IMR-90 (cell line): ENCODE measurements at places on chromosomes 5 and 9.

GRCh38 chr5:160837211-160837610, 14.8 kb downstream of the ATP10B start:
- no peak overlapping the region for H3K4me3 ChIP-seq
- H3K27ac ChIP-seq, result no peak overlapping the region
- DNase-seq, result no peak
- H3K27me3 ChIP-seq, result no peaks in the 10 kb centered on the region
- H3K36me3 ChIP-seq, result no peaks in the 10 kb centered on the region

DNA sequence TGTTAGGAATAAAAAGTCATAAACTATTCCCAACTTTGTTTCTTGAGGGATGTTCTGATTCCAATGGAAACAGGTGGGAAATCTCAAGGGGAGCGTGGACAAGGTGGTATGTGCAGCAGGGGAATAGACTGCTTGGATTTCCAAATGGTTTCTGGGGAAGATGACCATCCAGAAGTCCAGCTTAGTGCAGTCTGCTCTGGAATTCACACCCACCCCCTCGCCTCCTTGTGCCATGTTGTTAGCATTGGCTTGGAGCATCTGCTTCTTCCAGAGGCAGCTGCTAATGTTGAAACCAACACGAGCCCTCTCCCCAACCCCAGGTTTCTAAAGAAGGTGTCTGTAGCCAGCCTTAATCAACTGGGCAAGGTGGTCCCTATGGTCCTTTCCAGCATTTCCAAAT, 90.9 kb downstream of the PDE6A start:
- H3K4me1 ChIP-seq, result peaks cover 2% of the 10 kb centered on the region; the same call in 1 of the 2 replicates
- DNase-seq, result no peak
- H3K27ac ChIP-seq, result no peak overlapping the region
- H3K4me3 ChIP-seq, result no peak overlapping the region
- H3K36me3 ChIP-seq, result no peaks in the 10 kb centered on the region

DNA sequence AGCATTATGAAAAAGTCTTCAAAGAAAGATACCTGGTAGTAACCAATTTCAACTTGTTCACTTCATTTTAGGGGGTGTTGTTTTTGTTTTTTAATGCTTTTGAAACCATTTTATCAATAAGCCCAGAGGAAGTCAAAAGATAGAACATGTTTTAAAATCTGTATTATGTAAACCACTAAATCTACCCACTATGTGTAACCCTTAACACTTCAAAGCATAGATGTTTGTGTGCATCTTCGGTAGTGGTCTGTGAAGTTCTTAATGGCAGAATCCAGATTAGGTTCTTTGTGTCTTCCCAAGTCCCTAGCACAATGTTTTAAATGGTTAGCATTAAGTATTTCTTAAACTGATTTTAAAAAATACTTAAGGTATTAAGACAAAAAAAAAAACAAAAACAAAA, 6.3 kb downstream of the PLAA start:
- DNase-seq, result no peak
- no peak overlapping the region for H3K27ac ChIP-seq
- peaks cover 4% of the 10 kb centered on the region for H3K36me3 ChIP-seq
- no peaks in the 10 kb centered on the region for H3K27me3 ChIP-seq

- no peak for DNase-seq
- no peaks in the 10 kb centered on the region for H3K27me3 ChIP-seq
- no peak overlapping the region for H3K4me3 ChIP-seq
- H3K27ac ChIP-seq, result no peak overlapping the region
- no peaks in the 10 kb centered on the region for H3K4me1 ChIP-seq
Observed at GRCh38 chr9:29203244-29203930, 1630.1 kb upstream of the C9orf72 start.

- peak; percentile 74 for DNase-seq
- no peaks in the 10 kb centered on the region for H3K27me3 ChIP-seq
- H3K27ac ChIP-seq, result no peak overlapping the region
- peaks cover 6% of the 10 kb centered on the region for H3K4me1 ChIP-seq
- no peaks in the 10 kb centered on the region for H3K36me3 ChIP-seq
Observed at GRCh38 chr9:37550781-37551180, 25.4 kb downstream of the FBXO10 start.

DNA sequence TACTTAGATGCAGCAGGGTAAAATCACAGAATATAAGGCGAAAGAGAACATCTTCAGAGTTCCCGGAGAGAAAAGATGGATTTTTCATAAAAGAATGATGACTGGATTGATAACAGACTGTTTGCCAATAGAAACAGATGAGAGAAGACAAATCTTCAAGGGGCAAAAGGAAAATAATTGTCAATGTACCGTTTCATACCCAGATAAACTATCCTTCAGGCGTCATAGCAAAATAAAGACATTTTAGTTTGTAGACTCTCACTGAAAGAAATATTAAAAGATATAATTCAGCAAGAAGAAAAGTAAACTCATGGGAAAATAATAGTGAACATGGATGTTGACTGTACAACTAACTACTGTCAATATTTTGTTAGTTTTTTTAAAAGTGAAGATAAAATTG, 174.2 kb downstream of the CRB2 start:
- no peak for DNase-seq
- no peak overlapping the region for H3K27ac ChIP-seq
- no peaks in the 10 kb centered on the region for H3K36me3 ChIP-seq
- 0 out of 2 replicates have a peak, but pooled peaks cover 2% of the 10 kb centered on the region for H3K4me1 ChIP-seq
- no peak overlapping the region for H3K4me3 ChIP-seq

- no peak overlapping the region for H3K4me3 ChIP-seq
- no peaks in the 10 kb centered on the region for H3K27me3 ChIP-seq
- H3K36me3 ChIP-seq, result no peaks in the 10 kb centered on the region; the same call in 1 of the 2 replicates
- no peak for DNase-seq
Observed at GRCh38 chr5:113252066-113252465, 182.7 kb downstream of the TSSK1B start.

DNA sequence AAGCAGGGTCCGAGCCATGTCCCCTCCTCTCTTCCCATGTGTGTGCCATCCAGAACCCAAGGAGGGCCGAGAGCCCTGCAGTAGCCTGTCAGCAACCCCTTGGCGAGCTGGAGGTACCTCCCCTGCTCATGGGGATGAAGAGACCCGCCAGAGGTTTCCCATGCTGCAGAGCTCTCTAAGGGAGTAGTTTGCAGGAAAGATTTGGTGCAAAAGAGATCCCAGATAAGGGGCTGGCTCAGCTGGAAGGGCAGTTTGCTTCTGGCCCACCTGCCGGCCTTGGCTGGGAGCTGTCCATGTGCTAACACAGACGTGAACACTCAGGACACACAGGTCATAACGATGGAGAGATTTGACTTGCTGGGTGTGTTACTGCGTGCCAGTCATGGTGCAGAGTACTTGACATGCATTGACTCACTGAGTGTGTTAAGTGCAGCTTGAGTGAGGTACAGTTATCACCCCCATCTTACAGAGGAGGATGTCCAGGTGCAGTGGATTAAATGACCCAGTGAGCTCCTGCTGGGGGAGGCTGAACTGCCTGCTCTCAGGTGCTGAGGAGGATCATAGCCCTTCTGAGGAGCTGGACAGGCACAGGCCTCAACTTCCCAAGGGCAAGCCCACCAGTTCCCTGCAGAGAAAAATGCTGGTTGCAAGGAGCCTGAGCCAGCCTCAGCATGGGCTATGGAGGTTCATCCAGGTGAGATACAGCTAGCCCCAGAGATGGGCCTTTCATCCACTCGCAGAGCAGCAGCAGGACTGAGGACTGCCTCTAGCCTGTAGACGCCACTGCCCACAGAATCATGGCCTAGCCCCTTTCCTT, 6.3 kb upstream of the SLC25A48 start:
- peaks cover 24% of the 10 kb centered on the region; the same call in 1 of the 2 replicates for H3K27me3 ChIP-seq
- H3K4me1 ChIP-seq, result no peaks in the 10 kb centered on the region
- H3K4me3 ChIP-seq, result no peak overlapping the region
- H3K27ac ChIP-seq, result no peak overlapping the region
- H3K36me3 ChIP-seq, result no peaks in the 10 kb centered on the region

DNA sequence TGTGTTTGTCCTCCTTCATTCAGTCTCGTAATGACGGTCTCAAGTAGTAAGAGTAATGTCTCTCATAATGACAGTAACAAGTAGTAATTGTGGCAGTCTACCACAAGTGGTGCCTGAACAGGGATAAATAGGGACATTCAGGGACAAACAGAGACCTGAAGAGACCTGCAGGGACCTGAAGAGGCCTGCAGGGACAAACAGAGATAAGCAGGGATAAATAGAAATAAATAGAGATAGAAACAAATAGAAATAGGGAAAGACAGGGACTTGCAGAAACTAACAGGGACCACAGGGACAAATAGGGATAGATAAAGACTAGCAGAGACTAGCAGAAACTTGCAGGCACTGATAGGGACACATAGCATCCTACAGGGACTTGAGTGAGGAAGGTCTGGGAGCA, 7.9 kb downstream of the UGT3A2 start:
- H3K4me1 ChIP-seq, result no peaks in the 10 kb centered on the region
- H3K36me3 ChIP-seq, result no peaks in the 10 kb centered on the region
- no peaks in the 10 kb centered on the region for H3K27me3 ChIP-seq
- DNase-seq, result no peak
- no peak overlapping the region for H3K4me3 ChIP-seq

- H3K27me3 ChIP-seq, result no peaks in the 10 kb centered on the region
- DNase-seq, result peak; percentile 58
- no peak overlapping the region for H3K4me3 ChIP-seq
- H3K4me1 ChIP-seq, result no peaks in the 10 kb centered on the region
- no peak overlapping the region for H3K27ac ChIP-seq
Observed at GRCh38 chr5:159353661-159354252, 23.5 kb upstream of the IL12B start.

- H3K27me3 ChIP-seq, result no peaks in the 10 kb centered on the region
- no peak overlapping the region for H3K27ac ChIP-seq
- no peaks in the 10 kb centered on the region for H3K36me3 ChIP-seq
- no peak overlapping the region for H3K4me3 ChIP-seq
- H3K4me1 ChIP-seq, result no peaks in the 10 kb centered on the region
Observed at GRCh38 chr9:8570776-8571175, 771.2 kb upstream of the DMAC1 start.

DNA sequence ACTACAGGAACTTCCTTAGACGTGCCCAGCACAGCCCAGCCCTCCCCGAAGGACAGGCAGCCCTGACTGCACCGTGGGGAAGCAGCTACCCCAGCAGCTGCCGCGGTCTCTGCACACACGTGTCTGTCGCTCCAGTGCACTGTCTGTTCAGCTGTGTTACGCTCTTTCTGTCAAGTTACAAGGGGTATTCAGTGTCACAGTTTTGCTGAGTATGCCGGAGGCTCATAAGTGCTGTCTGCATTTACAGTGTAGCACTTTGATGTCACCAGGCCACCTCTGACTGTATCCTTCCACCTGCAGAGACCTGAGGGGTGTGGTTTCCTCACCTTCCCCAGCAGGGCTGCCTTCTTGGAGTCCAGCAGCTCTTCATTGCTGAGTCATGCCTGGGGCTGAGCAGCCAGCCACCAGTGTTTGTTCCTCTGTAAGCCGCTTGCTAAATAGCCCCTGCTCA, 126.8 kb downstream of the EHMT1 start:
- H3K4me3 ChIP-seq, result no peak overlapping the region
- peaks cover 26% of the 10 kb centered on the region for H3K36me3 ChIP-seq
- H3K4me1 ChIP-seq, result peaks cover 2% of the 10 kb centered on the region; the same call in 1 of the 2 replicates
- DNase-seq, result peak; percentile 43
- no peaks in the 10 kb centered on the region for H3K27me3 ChIP-seq

DNA sequence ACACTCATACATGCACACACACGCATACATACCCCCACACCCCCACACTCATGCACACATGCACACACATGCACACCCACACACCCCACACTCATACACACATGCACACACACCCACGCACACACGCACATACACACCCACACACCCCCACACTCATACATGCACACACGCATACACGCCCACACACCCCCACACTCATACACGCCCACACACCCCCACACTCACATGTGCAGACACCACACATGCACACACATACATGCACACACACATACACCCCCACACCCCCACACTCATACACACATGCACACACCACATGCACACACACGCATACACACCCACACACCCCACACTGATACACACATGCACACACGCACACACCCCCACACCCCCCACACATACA, 118.3 kb downstream of the COL5A1 start:
- no peak for DNase-seq
- H3K27ac ChIP-seq, result no peak overlapping the region
- no peaks in the 10 kb centered on the region for H3K4me1 ChIP-seq
- no peaks in the 10 kb centered on the region for H3K27me3 ChIP-seq
- no peak overlapping the region for H3K4me3 ChIP-seq

DNA sequence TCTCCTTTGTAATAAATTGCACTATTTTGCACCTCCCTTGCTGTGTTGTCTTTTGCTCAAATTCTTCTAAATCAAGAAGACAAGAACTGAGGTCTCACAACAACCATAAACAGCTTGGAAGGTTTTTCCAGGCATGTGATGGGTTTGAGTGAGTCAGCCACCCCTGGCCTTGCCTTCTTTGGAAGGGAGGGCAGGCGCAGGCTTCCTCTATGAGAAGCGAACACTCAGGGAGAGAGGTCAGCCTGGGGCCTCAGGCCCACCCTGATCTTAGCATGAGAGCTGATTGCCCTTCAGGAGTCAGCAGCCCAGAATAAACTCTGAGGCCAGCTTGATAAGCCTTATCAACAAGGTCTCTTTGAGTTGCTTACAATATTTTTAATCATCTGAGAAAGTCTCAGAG, 31.6 kb downstream of the S1PR3 start:
- peaks cover 28% of the 10 kb centered on the region for H3K4me1 ChIP-seq
- peak overlapping the region; percentile 84 for H3K27ac ChIP-seq
- no peaks in the 10 kb centered on the region for H3K27me3 ChIP-seq
- H3K36me3 ChIP-seq, result peaks cover 2% of the 10 kb centered on the region; the same call in 1 of the 2 replicates
- peak; percentile 79 for DNase-seq
- no peak overlapping the region for H3K4me3 ChIP-seq

GRCh38 chr5:1962619-1963355, 80.1 kb upstream of the IRX4 start:
- H3K27ac ChIP-seq, result no peak overlapping the region
- no peaks in the 10 kb centered on the region for H3K27me3 ChIP-seq
- DNase-seq, result no peak
- H3K36me3 ChIP-seq, result no peaks in the 10 kb centered on the region
- H3K4me1 ChIP-seq, result no peaks in the 10 kb centered on the region
- H3K4me3 ChIP-seq, result no peak overlapping the region

GRCh38 chr9:90927496-90927895, 125.9 kb downstream of the SYK start:
- no peak for DNase-seq
- no peaks in the 10 kb centered on the region for H3K36me3 ChIP-seq
- no peak overlapping the region for H3K4me3 ChIP-seq
- H3K27me3 ChIP-seq, result no peaks in the 10 kb centered on the region

DNA sequence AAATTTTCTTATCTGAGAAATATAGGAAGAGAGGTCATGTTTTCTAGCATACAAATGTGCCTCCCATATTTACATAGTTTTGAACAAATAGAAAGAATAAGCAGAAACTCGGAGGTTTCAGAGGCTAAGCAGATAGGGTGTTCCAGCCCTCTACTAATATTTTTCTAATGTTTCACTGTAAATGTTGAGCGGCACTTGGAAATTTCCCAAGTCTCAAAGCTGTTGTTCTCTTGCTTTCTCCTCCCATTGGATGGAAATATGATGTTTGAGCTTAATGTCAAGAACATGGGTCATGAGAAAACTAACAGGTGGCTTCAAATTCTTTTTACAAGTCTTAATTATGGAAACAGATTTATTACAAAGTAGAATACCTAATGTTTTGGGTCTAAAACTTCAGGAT, 5.1 kb downstream of the SPINK1 start:
- no peak overlapping the region for H3K27ac ChIP-seq
- no peak for DNase-seq

GRCh38 chr9:92094655-92095054, 20.6 kb downstream of the SPTLC1 start:
- no peak overlapping the region for H3K4me3 ChIP-seq
- peak; percentile 43 for DNase-seq
- H3K36me3 ChIP-seq, result peaks cover 5% of the 10 kb centered on the region
- H3K4me1 ChIP-seq, result peaks cover 5% of the 10 kb centered on the region
- H3K27me3 ChIP-seq, result no peaks in the 10 kb centered on the region
